ENCODE measurements at places on chromosomes 7 and 10.
A peak's percentile ranks its signal among the peaks of the same experiment; 100 is the strongest.

GRCh38 chr10:77940627-77941026 is 14.1 kb upstream of the DLG5 start:
- DNase-seq: no peak

DNA sequence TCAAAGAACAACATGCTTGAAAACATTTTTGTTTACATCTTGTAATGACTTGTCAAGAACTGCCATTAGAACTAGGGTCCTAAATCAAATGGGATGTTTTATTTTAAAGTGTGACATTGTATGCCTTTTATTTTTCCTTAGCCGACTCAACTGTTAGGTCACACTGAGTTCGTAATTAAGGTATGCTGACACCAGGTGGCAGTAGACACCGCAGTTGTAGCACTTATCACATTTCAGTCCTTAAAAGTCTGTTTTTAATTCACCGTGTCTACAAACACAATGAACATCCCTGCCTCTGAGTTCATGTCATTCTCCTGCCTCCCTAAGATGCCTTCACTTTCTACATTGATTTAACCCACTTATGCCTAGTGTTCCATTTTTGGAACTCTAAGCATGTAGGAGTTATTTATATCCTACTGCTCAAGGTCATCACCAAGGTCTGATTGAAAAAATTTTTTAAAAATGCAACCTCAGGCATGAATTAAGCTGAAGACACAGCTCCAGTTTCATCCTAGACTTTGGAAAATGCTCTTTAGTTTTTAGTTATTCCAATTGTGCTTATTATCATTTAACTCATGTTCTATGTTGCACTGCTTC is 186.1 kb downstream of the BMPER start:
- peak; percentile 62 for DNase-seq

DNA sequence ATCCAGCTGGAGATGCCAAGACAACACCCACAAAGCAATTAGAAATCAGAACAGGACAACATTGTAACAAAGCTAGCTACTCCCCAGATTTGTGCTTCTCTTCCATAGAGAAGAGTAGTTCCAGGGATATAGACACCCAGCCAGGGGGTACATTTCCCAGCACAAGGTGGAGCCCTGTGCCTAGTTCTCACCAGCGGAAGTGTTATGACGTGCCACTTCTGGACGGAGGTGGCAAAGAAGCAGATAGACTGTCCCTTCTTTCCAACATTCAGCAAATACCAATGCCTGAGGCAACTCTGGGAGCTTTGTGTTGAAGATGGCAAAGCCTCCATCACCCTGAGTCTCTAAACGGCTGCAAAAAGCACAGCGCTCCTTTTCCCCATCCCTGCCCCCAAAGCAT is 23.4 kb upstream of the GSAP start:
- no peak for DNase-seq

DNA sequence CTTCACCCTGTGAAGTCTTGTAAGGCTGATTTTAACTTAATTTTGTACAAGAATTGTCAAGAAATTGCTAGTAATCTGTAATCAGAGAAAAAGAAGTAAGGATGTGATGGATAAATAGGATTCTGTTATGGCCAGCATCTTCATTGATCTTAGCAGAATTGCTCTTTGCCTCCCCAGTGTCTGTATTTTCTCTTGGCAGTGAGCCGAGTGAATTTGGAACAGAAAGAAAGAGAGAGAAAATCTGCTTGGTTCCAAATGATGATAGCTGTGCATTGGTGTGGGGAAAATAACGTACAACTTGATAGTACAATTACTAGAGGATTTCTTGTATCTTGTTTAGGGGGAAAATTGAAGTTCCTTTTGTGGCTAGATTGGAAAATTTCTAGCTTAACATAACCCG is 34.6 kb downstream of the VTI1A start:
- DNase-seq: no peak

DNA sequence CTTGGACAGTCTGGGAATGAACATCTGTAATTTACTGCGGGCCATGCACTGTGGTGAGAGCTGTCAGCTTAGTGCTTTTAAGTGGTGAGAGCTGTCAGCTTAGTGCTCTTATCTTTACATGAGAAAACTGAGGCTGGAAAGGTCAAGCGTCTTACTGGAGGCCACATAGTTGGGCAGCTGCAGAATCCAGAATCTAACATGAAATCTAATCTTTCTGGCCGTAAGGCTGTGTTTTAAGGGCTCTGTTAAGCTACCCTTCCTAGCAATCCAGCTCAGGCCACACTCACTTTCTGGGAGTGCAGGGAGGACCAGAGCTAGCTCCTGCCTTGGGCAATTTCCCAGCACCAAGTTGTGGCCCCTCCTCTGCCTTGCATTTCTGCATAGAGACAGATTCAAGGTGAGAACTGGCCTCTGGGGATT is 70.2 kb downstream of the SORCS3 start:
- no peak for DNase-seq

GRCh38 chr7:391961-392524 is 102.1 kb downstream of the FOXL3 start:
- DNase-seq: no peak

DNA sequence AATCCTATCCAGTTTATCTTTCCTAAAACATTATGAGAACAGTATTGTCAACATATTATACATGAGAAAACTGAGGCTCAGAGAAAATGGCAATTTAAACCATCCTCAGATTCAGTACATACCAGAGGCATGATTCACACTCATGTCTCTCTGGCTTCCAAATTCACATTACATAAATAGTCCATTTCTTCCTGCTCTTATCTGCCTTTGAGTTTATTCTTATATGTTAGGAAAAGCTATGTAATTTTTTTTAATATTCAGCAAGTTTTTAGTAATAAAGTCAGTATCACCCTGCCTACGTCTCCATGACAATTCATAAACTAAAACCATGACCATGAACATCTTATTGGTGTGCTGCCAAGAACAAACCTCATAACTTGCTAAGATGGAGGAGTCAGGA is 1260.2 kb upstream of the SORCS1 start:
- peak; percentile 9 for DNase-seq

- DNase-seq: no peak
These were observed 9.3 kb downstream of the CHST12 start for GRCh38 chr7:2412587-2413201.

- no peak for DNase-seq
These were observed 26.9 kb upstream of the SCIN start for GRCh38 chr7:12543586-12543985.

DNA sequence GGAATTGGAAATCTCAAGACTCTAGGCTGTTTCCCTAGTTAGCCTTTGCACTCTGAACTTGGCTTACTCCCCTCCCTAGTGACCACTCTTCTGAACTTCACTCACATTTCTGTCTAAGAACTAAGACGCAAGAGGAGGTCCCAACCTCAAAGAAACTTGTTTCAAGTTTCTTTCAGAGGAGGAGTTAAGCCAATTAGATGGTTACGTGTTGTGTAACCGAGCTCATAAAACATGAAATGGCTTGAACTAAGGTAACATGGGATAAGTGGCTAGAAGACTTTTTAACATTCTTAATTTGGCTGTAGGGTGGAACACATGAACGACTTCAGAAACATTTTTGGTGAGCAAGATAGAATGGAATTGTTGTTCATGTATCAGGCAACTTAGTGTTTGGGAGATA is 39.5 kb upstream of the SEC61G start:
- DNase-seq: no peak

DNA sequence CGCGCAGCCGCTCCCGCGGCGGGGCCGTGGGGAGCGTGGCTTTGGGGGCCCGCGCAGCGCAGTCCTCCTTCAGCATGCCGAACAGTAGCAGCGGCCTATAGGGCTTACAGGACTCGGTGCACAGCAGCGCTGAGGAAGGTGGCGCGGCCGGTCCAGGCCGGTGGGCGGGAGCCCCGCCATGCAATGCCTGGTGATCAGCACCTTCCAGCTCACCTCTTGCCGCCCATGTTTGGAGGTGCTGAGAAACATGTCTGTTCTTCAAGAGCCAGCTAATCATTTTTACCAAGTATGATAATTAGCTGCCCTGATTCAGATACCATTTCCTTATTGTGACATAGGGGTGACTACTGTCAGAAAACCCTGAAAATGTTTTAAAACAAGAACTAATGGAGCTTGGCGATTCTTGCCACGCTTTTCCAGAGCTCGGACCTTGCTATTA is 33.5 kb upstream of the SFTPD start:
- no peak for DNase-seq

DNA sequence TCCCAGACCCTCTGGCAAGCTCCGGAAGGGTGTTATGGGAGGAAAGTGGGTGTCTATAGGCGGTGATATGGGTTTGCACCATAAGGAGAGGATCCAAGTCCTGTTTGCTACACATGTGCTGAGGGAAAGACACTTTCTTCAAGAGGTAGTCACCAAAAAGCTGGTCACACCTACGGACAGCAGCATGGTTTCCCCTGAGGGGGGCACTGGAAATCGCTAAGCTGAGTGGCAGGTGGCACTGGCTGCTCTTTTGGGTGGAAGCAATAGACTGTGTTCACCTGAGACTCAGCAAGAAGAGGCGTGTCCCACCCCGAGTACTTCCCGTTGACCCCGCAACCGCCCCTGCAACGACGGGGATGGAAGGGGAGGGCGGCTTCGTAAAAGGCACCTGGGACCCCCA is 1.8 kb upstream of the FOXI2 start:
- no peak for DNase-seq

DNA sequence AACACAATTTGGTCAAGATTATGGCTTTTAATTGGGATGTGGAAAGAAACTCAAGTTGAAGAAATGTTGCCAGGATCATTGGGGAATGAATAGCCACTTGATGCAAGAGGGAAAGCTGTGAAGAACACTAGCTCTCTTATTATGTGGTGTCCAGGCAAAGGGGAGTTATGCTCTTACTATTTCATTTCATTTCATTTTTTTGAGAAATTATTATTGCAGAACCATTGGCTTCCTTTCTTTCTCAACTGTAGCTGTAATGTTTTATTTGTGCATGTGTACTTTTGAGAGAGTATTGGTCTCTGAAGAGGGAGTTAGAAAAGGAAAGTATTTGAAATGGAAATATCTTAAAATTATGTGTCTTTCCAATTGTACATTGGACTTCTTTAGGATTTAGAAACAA is 312.6 kb upstream of the BMPER start:
- no peak for DNase-seq
